ENCODE measurements at places on chromosomes 7 and 10.

- no peak for DNase-seq
Measured at GRCh38 chr7:128032605-128033235, 1.5 kb upstream of the LRRC4 start.

- DNase-seq: no peak
Measured at GRCh38 chr7:75658369-75658768, 80.4 kb downstream of the HIP1 start.

GRCh38 chr7:72035266-72035665 is 376.9 kb downstream of the CALN1 start:
- DNase-seq: no peak

GRCh38 chr10:6457376-6457775 is 122.7 kb downstream of the PRKCQ start:
- no peak for DNase-seq

DNA sequence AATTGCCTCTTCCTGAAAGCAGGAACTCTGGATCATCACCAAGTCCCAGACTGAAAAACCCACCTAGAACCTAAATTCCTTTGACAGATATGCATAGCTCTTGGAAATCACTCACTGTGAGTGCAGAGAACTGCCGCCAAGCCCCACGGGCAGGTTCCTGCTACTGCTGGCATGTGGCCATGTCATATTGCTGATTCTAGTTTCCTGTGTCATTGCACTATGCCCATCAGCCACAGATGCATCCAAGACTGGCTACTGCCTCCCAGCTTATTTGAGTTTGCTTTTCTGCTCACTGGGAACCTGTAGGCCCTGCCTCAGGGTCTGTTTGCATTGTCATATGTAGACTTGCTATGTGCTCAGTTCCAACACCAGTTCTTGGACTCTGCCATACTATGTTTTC is 786.0 kb downstream of the GRID1 start:
- DNase-seq: no peak

- DNase-seq: no peak
Measured at GRCh38 chr7:155291045-155291530, 6.6 kb upstream of the INSIG1 start.

GRCh38 chr7:128270826-128271272 is 29.8 kb downstream of the LEP start:
- DNase-seq: no peak

- DNase-seq: no peak
Measured at GRCh38 chr7:41579961-41580935, 122.6 kb downstream of the INHBA start.

DNA sequence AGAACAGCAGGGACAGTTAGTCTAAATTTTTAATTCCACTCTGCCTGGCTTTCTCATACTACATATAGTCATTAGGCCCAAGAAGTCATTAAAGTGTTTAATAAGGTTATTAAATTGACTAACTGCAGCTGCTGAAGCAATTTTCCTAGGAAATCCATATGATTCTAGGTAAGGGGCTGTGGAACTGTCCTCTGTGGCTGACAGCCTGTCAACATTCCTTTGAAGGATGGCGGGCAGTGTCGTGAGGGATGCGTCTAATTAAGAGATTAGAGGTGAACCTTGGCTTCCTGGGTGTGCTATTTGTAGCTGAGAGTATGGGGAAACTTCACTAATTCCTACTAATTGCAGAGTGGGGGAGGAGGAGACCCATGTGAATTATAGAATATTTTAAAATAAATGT is 64.6 kb downstream of the SNX10 start:
- no peak for DNase-seq

DNA sequence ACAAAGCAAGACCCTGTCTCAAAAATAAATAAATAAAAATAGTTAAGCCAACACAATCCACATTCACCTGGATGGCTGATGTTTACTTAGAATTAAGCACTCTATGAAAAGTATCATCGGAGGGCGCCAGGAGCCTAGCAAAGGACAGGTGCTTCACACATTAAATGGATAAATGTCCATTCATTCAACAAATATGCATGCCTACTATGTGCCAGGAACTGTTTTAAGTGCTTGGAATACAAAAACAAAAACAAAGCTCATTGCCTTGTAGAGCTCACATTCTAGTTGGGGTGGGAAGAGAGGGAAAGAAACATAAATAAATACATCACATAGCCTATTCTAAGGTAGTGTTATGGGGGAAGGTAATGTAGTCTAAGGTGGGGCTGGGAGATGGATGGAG is 4.1 kb downstream of the BAIAP2L1 start:
- DNase-seq: no peak
